ENCODE measurements at places on chromosomes 5 and 9.

GRCh38 chr5:86407711-86408110 lies 210.0 kb upstream of the COX7C start:
- no peak for DNase-seq

DNA sequence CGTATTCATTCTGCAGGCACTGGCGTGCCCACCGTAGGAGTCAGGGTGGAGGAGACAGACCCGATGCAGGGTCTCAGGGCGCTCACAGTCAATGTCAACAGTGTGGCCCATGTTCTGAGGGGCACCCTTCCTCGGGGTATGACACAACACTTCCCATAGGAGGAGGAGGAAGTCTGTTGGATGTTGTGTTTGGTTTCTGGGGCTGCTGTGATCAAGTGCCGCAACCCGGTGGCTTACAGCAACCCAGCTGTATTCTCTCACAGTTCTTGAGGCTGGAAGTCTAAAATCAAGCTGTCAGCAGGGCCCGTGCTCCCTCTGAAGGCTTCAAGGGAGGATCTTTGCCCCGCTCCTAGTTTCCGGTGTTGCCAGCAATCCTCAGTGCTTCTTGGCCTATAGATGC lies 5.6 kb upstream of the HNRNPAB start:
- DNase-seq, result no peak

GRCh38 chr9:90342607-90343006 lies 300.0 kb downstream of the DIRAS2 start:
- DNase-seq, result no peak

DNA sequence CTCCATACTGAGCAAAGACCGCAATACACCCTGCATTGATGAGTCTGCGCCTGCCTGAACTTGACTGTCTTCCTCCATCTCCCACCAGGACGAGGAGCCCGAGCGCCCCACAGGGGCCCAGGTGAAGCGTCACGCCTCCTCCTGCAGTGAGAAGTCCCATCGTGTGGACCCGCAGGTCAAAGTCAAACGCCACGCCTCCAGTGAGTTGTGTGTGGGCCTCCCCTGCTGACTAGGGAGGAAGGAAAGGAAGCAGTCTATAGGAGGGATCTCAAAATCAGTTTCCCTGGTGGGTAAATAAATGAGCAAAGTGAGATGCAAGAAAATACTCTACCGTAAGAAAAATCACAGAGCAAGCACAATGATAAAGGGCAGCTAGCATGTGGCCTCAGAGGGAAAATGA lies 22.8 kb upstream of the GRPEL2 start:
- DNase-seq, result no peak

- DNase-seq, result no peak
These were observed 40.5 kb downstream of the ALG2 start for GRCh38 chr9:99181206-99181605.

DNA sequence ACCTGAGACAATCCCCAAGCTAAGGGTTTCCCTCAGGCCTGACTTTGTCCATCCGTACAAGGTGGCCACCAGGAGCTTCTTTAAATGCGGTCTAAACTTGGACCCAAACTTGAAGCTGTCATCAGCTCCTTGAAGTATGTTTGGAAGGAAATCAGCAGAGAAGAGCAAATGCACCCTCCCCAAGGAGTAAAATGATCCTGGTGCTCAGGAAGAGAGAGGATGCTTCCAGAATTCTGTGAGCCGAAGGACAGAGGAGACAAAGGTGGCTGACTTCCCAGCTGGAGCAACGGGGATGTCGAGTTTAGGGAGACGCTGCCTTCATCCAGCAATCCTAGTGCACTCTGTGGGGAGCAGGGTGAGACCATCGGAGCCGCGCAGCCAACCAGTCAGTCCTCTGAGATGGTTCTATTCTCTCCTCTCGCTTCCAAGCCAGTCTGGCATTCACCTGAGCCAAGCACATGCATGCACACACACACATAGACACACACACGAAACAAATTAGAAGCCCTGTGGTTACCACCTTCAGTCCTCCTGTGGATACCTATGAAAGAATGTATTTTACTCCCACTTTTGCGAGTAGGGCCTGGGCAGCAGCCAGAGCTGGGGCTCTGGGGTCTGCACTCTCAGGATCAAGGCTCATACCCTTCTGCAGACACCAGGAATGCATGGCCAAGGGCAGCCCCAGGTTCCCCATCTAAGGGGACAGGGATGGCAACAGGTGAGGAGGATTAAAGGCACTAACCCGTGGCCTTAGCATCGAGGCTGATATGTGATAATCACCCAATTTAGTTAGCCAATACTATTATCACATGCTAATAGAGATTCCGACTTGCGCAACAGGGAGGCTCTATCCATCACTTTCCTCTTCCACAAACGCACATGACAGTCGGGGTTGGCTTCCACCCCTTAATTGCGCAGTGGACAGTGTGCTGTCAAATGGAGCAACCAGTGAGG lies 75.8 kb downstream of the GTF3C4 start:
- DNase-seq, result no peak

GRCh38 chr5:140548791-140549190 lies 1.3 kb downstream of the EIF4EBP3 start:
- DNase-seq, result no peak
